ENCODE measurements at places on chromosomes 2 and 18.

- no peak for DNase-seq
These were observed 159.5 kb downstream of the COL6A3 start for GRCh38 chr2:237254369-237254861.

DNA sequence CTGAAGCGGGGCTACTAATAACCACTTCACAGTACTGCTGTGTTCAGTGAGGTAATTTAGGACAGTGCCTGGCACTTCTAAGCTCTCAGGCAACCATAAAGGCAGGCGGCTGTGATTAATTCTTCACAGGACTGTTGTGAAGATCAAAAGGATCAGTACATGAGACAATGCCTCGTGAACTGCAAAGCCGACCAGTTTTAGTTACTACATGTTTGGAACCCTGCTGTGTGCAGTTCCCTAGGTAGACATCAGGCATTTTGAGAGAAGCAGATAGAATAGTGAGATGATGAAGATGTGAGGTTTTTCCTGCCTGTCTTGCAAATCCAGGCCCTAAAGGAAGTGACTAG is 19.1 kb downstream of the EFHD1 start:
- DNase-seq, result no peak

- DNase-seq, result no peak
These were observed 51.4 kb downstream of the ZFP36L2 start for GRCh38 chr2:43175020-43175441.

- no peak for DNase-seq
These were observed 13.5 kb downstream of the ZBTB7C start for GRCh38 chr18:48395646-48396045.

DNA sequence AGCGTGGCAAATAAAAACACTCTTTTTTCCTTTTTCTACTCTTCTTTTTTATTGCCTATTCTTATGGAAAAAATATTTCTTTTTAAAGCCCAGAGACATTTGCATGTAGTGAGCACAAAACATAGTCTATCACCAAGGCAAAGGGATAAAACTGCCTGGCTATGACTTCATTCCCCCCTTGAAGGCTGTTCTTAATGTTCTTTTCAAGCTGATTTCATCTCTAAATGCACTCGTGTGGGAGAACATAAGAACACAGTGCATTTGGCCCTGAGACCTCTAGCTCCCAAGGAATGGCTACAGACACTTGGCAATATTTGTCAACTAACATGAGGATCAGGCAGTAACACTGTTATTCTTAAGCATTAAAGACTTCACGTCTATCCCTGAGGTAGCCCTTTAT is 17.4 kb upstream of the DNAJC10 start:
- DNase-seq, result no peak

DNA sequence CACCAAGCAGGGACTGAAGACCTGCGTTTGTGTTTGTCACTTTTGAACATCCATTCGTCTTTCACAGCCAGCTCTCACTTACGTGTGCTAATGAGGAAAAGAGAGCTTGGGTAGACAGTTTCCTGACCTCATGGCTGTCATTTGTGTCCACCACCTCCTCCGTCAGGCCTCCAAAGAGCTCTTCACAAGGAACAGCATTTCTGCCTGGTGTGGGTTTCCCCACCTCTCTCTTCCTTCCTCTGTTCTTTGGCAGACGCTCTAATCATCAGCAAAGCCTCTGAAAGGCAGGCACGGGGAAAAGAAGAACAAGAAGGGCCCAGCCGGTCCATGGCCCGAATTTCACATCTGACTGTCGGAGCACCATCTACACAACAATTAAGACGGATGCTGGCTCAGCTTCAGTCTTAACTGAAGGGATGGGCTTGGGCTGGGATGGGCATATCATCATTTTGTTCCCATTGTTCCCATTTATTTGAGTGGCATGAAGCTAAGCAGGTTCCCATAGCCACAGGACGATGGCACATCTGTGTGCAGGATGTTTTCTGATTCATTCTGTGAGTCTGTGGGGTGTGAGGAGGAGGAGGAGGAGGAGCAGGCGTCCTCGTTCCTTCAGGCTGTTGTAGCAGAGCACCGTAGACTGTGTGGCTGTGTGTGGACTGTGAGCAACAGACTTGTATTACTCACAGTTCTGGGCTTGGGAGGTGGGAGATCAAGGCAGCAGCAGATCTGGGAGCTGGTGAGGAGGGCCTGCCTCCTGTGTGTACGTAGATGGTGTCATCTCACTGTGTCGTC is 66.4 kb downstream of the TSHZ1 start:
- no peak for DNase-seq

DNA sequence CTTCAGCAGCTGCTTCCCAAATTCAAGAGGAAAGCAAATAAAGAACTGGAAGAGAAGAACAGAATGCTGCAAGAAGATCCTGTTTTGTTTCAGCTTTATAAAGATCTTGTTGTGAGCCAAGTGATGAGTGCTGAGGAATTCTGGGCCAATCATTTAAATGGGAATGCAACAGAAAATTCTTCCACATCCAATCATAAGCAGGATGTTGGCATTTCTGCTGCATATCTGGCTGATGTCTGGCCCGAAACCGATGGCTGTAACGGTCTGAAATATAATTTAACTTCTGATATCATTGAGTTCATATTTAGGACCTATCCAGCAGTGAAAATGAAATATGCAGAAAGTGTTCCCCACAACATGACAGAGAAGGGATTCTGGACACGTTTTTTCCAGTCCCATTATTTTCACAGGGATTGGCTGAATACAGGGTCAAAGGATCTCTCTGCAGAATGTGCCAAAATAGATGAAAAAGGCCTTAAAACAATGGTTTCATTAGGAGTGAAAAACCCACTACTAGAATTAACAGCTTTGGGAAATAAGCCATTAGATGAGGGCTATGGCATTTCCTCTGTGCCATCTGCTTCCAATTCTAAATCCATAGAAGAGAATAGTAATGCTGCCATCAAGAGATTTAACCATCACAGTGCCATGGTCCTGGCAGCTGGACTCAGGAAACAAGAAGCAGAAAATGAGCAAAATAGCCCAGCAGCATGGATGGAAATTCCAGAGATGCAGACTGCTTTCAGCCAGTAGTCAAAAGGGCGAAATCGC is 175.6 kb downstream of the MC4R start:
- DNase-seq, result no peak

GRCh38 chr2:30710461-30710860 is 96.8 kb downstream of the CAPN13 start:
- no peak for DNase-seq

DNA sequence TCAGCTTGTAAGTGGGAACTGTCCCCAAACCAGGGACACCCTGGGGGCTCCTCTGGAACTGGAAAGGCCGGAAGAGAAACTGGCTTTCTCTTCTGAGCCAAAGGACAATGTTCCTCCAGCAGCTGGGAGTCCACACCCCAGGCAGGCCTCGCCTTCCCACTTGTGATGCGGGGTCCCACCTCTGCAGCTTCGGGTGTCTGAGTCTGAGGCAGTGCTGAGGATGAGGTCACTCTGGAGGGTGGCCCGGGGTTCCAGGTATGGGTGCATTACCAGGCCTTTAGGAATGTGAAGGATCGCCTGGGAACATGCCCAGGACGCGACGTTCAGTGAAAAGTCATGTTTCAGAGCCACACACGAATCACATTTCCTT is 18.2 kb upstream of the BOK start:
- DNase-seq, result no peak

GRCh38 chr2:156476850-156477206 is 40.6 kb downstream of the GPD2 start:
- DNase-seq, result no peak

- no peak for DNase-seq
These were observed 117.1 kb downstream of the FSHR start for GRCh38 chr2:49037197-49037596.

- DNase-seq, result no peak
These were observed 8.5 kb upstream of the STK39 start for GRCh38 chr2:168255866-168256265.

DNA sequence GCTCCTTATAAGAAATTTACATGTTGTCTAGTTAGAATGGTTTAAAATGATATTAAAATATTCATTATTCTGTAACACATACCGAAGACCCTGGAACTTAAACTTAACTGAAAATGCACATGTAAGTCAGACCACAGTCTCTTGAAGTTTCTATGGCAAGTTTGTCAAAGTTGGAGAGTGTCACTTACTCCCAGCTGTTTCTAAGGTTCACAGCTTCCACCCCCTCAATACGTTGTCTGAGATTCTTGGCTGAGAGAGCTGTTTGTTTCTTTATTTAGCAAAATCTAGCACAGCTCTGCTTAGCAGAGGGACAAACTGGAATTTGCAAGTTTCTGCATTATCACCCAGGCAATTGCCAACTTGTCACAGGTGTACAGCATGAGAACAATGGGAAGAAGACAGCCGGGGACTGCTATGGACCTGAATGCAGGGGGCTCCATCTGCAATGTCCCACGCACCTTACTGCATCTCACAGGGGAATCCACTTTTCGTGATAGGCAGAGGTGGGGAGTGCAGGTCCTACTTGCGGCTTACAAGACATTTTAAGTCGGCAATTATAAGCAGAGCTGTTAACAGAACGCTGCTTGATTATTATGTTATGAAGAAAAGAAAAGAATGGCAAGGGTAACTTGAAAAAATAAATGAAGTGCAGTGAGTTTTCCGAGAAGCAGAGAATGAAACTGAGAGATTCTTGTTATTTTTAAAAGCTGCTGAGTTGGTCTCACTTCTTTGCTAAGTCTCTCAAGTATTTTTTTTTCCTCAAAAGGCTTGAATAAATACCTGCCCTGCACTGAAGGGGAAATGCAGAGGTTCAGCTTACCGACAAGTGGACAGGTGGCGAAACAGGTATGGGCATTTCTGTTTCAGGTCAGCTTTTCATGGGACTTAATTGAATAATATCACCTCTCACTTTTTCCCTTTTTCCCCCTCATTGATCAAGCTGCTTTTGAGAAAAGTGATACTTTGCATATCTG is 1072.1 kb upstream of the FANCL start:
- DNase-seq, result no peak

DNA sequence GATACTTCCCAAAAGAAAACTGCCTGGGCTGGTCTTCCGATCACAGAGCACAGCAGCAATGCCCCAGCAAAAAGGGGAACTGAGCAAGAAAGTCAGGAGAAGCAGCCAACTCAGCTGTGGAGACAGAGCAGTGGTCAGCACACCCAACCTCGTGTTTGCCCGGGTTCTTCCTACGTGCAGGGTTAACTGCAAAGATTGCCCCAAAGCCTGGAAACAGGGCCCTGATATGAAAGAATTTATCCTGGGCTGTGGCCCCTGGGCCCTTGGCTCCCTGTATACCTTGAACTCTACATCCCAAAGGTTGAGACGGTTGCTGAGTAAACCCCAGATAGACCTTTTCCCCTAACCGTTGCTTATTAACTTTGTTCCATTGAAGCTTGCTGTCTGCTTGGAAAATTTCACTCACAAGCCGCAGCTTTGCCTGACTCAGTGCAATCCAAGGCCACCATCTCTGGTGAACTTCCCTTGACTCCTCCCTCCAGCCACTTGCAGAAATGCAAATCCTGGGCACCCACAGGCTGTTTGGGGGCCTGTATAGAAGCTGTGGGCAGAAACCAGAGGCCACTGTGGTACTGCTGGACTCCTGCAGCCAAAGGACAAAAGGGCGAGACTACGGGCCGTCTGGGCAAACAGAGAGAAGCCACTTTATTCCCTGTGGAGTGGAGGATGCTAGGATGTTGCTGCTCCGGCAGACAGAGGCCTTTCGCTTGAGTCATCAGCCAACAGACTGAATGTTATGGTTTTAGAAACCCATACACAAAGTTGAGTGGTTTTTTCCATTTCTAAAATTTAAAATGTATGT is 18.2 kb downstream of the NRP2 start:
- no peak for DNase-seq

- DNase-seq, result no peak
These were observed 49.5 kb upstream of the REL start for GRCh38 chr2:60831921-60832320.

GRCh38 chr2:43609290-43609918 is 13.6 kb upstream of the THADA start:
- DNase-seq, result no peak

DNA sequence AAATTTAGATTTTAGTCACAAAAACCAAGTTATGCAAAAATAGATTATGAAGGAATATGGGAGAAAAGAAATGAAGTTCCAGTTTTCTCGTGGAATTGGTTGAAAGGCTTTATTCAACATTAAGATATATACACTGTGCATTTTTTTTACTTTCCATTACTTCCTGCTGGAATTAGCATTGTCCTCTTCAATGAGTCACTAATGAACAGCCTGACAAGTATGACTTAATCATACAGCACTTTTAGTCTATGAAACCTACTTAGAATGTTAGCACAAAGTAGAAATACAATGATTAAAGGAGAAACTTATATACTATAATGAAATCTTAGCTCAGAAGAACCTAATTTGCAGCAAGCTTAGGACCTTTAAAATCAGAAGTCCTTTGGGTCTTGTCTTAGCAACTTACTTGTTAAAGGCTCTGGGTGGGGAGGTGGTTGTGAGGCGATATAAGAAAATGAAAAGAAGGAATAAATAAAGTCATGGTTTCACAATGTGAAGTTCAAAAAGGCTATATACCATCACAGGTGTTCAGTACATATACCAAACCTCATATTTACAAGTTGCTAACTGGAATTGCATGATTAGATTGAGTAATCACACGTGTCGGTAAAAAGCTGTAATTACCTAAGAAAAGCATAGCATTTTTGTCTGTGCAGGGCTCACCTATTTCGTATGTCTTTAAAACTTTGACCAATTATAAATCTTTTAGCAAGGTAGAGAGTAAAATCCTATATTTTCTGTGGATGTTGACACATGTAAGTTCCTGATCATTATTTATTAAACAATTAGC is 236.8 kb downstream of the CAMKMT start:
- DNase-seq, result no peak

GRCh38 chr2:173555833-173556232 is 201.2 kb downstream of the CDCA7 start:
- DNase-seq, result no peak

GRCh38 chr2:46136481-46136880 is 160.7 kb upstream of the EPAS1 start:
- no peak for DNase-seq

DNA sequence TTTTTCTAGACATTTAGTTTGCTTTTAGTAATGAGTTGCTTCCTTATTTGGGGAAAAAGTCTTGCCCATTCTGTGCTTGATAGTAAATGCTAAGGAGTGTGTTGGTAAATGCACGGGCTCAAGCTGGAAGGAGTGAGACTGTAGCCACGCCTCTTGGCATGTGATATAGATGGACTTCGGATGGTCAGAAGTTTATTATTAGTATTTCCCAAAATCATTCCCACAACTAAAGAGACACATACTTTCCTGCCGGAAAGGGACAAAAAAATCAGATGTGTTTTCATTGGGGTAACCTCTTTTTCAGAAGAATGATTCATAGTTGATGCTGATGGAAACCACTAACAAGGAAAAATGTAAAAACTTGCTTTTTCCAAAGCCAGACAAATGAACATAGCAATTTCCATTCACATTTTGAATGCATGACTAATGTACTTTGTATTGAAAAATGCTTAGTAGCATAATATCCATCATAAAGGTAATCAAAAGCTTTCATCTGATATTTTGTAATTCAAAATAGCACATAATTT is 133.2 kb downstream of the ZNF532 start:
- no peak for DNase-seq

GRCh38 chr2:240962300-240963064 is 35.9 kb upstream of the SNED1 start:
- no peak for DNase-seq

GRCh38 chr18:39051013-39051412 is 1485.4 kb upstream of the CELF4 start:
- DNase-seq, result no peak

Data from stimulated activated CD8-positive, alpha-beta memory T cell treated with anti-CD3 and anti-CD28 coated beads, Interleukin-4, amount 100 ng/mL, for 1 hour (primary cell).